Activated T-helper 1 cell treated with anti-CD3 and anti-CD28 coated beads, Interleukin-2, amount 50 U/mL, for 16 hours (primary cell): ENCODE measurements at places on chromosomes 2 and 18.

GRCh38 chr2:200185628-200186000 is 120.9 kb upstream of the SPATS2L start:
- no peak for DNase-seq

GRCh38 chr2:43469094-43469493 is 126.7 kb downstream of the THADA start:
- DNase-seq, result no peak

DNA sequence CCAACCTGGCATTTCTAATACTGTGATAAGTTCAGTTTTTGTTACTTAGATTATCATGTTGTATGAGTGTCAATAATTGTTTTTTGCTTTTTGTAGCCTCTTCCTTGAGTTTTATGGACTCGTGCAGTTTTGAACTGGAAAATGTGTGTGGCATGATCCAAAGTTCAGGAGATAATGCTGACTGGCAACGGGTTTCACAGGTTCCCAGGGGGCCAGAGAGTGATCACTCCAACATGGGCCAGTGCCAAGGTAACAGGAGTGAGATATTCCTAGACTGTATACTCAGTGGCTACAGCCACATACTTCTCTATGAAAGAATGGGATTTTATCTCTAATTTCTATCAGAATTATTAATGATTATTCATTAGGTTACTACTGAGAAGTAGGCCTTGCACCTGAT is 18.2 kb downstream of the MEP1B start:
- DNase-seq, result no peak

- no peak for DNase-seq
Observed at GRCh38 chr2:41600460-41600859, 447.4 kb upstream of the PKDCC start.

GRCh38 chr18:48827291-48828193 is 123.2 kb downstream of the SMAD7 start:
- DNase-seq, result no peak

GRCh38 chr2:100289020-100289419 is 33.3 kb downstream of the LONRF2 start:
- DNase-seq, result no peak
